Activated CD8-positive, alpha-beta memory T cell treated with anti-CD3 and anti-CD28 coated beads, Interleukin-2, amount 50 U/mL, for 48 hours (primary cell): ENCODE measurements at places on chromosomes 13 and 19.

DNA sequence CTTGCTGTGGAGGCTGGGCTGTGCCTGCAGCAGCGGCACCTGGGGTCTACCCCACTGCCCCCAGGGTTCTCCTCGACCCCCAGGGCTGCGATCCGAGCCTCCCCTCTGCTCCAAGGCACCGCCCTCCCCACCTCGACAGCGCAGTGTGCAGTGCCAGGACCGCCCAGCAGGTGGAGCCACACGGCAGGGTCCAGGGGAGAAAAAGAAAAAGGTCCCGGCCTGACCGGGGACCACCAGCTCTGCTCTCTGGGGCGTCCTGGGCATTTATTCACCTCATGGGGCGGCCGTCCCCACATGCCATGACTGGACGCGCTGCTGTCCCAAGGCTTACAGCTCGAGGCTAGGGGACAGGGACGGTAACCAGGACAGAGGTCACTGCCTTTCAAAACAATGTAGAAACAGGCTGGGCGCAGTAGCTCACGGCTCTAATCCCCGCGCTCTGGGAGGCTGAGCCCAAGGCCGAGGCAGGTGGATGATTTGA lies 10.6 kb downstream of the REXO1 start:
- peak; percentile 93 for DNase-seq

DNA sequence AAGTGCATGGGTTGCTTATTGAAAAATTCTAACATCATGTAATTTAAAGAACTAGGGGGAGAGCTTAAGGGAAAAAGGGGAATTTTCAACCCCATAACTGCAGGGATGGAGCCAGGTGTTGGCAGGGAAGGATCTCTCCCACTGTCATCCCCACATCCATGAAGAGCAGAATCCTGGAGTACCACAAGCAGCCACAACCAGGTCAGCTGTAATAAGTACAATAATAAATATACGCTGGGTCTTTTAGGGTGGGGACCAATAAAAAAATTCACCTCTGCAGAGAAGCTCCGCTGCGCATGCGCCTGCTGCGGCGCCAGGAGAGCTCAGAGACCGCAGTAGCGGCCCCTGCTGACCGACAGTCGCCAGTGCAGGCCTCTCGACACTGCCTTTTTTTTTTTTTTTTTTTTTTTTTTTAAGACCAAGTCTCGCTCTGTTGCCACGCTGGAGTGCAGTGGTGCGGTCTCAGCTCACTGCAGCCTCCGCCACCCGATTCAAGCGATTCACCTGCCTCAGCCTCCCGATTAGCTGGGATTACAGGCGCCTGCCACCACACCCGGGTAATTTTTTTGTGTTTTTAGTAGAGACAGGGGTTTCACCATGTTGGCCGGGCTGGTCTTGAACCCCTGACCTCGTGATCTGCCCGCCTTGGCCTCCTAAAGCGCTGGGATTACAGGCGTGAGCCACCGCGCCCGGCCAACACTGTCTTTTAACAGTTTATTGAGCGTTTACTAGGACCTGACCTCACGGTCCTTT lies 2.5 kb upstream of the EEF2 start:
- peak; percentile 93 for DNase-seq

DNA sequence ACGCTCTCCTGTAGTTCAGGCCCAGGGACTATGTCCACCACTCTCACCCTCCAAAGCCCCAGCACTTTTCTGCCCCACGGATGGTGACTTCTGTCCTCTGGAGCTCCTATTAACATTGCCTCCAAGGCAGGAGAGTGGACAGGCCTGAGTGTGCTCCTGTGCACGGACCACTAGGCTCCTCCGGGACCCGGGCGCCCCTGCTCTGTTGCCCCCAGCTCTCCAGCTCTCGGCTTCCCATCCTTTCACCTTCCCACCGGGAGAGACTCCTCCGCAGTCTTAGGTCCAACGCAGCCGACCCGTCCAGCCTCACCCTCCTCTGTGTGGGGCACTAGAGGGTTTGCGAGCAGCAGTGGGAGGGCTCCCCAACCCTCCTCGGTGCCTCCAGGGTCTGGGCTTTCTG lies 30.4 kb downstream of the CAPN12 start:
- DNase-seq = no peak

GRCh38 chr19:5803752-5804515 lies 933 bp upstream of the NRTN start:
- peak; percentile 99 for DNase-seq

DNA sequence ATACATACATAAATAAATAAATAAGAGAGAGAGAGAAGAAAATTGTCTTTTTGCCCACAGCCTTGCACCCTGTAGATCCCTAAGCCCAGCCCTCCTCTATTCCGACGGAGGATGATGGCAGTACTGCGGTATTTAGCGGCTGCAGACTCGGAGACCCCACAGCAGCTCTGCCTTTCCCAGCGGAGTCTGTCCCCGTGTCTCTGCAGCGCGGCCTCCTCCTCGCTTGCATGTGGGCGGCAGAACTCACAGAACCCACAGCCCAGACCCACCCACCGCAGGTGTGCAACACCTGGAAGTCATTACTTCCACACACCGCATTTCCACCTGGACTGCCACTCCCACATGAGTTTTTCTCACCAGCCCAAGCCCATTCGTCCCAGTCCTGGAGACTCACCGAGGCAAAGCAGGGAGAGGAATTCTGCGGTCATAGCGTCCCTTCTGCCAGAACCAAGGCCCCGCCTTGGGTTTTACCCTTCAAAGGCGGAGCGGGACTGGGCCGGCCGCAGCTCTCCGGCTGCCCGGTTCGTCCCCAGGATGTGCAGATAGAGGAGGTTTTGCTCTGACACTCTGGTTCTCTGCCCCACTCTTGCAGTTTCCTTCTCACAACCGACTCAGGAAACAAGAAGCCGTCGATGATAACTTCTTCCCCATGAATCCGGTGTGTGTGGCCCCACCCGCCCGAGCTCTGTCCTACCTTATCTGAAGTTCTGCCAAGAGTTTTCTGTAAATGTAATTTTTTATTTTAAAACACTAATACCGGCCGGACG lies at the start of gene VSTM1:
Gene VSTM1, minus strand, starts transcription at position 548 of the 767 bp plus-strand sequence. Its CDS starts 120 bp downstream, at position 428.
- DNase-seq = no peak

DNA sequence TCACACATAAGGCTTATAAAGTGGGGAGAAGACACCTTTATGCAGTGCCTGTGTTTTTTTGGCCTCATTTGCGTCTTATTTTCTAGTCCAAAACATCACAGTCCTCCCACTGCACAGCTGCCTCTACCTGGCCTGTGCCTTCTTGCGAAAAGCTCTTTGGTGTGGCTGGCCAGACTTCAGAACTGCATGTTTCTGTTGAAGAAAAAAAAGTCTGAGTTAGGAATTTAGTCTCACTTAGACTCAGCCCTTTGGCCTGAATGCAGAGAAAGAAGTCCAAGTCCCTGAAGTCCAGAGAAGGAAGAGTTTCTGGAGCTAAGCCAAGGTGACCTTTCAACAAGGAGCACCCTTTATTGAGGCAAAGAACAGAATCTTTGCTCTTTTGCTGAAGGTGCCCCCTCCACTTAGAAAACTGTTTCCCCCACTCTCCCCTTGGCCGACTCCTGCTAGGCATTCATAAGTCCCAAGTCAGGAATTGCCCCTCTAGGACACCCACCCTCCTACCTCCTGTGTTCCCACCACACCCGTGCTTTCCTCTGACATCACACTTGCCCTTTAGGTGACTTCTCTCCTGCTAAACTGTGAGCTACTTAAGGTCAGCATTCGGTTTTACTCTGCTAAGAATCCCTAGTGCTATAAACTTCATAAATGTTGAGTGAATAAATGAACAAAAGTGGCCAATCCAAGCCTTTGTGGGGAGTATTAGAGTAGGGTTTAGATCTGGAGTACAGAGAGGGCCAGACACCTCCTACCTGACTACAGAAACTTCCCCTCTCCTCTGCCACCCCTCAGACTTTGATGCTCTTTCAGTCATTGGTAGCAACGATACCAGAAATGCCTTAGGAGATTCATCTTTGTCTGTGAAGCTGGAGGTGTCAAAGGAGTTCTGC lies 226.8 kb downstream of the LACC1 start:
- no peak for DNase-seq

DNA sequence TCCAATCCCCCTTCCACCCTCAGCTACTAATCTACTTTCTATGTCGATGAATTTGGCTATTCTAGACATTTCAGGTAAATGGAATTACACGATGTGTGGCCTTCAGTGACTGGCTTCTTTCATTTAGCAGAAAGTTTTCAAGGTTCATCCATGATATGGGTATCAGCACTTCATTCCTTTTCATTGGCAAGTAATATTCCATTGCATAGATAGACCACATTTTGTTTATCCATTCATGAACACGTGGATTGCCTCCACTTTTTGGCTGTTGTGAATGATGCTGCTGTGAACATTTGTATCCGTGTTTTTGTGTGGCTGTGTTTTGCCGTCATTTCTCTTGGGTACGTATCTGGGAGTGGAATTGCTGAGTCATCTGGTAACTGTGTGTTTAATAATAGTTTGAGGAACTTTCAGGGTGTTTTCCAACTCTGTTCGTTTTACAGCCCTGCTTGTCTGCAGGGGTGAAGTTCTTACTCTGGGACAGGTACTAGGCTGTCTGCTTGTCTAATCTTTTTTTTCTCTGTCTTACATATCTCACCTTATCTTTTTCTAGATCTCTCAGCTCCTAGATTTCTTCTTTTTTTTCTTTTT lies 32.5 kb downstream of the MARK4 start:
- DNase-seq = no peak

GRCh38 chr19:46622118-46622446 lies 2.8 kb downstream of the PTGIR start:
- DNase-seq = no peak

DNA sequence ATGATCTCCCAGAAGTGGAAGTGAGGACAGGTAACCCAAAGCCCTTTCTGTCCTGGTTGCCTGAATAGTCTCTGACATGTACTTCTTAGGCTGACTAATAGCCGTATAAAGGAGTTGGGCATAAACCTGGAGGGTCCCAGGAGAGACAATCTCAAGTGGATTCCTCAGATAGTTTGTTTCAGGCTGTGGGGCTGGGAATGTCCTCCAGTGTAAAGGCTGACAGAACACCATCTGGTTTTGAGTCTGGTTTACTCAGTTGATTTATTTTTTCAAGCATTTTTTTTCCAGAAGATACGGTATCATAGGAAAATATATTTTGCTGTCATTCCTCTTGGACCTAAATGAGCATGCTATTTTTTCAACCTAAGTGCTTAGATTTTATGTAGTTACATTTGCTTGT lies 15.2 kb downstream of the HTR2A start:
- DNase-seq = no peak

GRCh38 chr19:31377736-31378135 lies 28.5 kb upstream of the TSHZ3 start:
- no peak for DNase-seq

- DNase-seq = peak; percentile 70
Measured at GRCh38 chr13:30371649-30372265, 50.5 kb upstream of the UBE2L5 start.

DNA sequence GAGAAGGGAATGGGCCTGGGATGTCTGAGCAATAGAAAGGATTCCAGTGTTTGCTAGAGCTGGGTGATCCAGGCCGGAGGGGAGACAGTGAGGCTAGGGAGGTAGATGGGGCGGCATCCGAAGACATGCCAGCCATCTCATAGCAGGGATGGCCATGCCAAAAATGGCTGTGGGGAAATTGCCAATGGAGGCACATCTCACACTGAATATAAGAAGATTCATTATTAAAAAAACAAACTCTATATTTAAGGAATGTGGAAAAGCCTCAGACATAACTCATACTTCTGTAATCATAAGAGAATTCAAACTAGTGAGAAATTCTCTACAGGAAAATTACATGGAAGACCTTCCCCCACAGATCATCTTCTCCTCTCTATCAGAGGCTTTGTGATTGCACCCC lies 289.2 kb downstream of the FGF9 start:
- DNase-seq = no peak

DNA sequence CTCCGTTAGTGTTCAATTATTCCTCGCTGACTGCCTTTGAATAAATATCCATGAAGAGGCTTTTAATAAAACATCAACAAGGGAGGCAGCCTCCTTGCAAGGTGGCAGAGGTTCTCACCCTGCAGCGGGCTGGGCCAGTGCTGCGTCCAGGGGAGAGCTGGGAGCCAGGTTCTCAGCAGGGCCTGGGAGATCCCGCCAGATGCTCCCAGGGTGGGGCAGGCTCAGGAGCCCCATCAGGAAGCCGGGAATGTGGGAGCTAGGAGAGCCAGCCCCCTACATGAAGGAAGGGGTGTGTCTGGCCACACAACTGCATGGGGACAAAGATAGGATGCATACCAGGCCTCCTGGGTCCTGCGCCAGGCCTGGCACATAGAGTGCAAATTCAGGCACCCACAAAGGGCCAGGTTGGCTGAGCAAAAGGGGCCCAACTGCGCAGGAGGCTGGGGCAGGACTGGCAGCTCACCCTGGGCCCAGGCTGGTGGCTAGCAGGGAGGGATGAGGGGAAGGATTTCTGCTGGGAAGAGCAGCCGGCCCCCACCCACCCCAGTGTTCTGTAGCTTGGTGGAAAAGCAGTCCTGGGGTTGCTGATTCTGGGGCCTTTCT lies 22.8 kb downstream of the VSTM2B start:
- no peak for DNase-seq

DNA sequence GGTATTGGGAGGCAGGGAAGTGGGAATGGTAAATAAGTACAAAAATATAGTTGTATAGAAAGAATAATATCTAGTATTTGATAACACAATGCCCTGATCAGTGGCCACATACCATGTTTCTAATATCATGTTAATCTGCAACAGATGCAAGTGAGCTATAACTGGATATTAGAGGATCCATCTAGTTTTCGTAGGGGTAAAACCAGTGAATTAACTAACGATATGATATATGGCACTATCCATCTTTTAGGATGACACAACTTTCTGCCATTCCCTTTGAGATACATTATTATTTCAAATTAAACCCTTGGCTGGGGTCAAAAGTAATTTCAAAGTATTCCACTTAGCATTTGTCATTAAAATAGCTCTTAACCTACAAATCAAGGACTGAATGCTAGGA lies 1686.2 kb downstream of the SLITRK1 start:
- DNase-seq = no peak

- no peak for DNase-seq
Measured at GRCh38 chr19:42178791-42179674, 38.4 kb downstream of the DEDD2 start.
